ENCODE measurements at places on chromosomes 13 and 19.

- DNase-seq = no peak
Observed at GRCh38 chr19:14603990-14604387, 21.1 kb downstream of the CLEC17A start.

- DNase-seq = no peak
Observed at GRCh38 chr13:97026531-97027161, 32.4 kb upstream of the OXGR1 start.

DNA sequence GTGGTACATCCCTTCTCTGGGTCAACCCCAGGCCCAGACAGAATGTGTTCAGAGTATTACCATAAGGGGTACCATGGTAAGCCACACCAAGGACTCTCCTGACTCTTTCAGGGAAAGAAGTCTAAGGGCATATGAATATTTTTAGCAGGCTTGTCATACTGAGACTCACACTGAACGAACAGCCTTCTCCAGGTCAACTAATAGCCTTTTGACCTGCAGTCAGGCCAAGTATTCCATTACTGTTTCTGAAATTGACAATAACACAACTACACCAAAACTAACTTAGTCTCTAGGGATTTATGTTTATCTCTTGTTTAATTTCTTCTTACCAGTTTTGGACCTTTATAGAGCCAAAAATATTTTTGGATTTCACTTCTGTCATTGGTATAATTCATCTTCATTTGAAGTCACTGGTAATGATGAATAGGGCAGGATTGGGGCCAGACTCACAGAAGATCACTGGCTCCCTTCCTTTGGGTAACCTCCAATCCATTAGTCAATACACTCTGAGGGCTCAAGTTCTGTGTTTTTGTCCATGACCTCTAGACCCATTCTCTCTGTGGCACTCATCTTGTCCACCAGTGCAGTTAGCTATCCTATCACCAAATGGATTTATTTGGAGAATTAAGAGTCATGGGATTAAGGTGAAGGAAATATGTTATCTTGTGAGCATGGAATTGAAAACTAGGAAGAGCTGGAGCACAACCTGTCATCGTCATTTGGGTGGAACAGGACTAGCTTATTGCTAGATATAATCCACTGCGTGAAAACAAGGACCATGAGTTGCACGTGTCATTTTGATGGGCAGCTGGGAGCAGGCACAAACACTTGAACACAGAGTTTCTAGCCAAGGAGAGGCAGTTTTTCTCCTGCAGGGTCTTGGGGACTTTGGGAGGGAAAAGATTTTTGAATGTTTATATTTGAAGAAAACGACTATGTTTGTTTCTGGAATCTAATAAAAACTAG, 313.3 kb downstream of the DCLK1 start:
- peak; percentile 87 for DNase-seq

- DNase-seq = no peak
Observed at GRCh38 chr13:40485611-40486517, 180.6 kb downstream of the FOXO1 start.

- DNase-seq = no peak
Observed at GRCh38 chr13:34174671-34175145, 356.8 kb downstream of the RFC3 start.

DNA sequence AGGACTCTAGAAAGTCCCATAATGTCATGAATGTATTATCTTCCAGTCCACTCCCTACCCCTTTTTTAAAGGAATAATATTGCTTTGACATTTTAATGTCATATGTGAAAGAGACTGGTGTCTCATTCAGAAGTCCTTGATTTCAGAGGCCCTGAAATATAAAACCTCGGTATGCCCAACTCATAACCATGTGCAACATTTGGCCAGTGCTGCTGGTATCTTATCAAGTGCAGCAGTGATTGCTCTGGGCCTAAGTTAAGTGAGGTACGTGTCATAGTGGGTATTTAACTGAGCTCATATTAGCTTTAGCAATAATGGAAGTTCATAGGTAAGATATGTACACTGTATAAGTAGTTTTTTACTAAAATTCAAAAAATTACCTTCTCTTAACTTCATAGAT, 14.7 kb downstream of the TEX30 start:
- no peak for DNase-seq

- DNase-seq = no peak
Observed at GRCh38 chr19:31383553-31383952, 34.3 kb upstream of the TSHZ3 start.

GRCh38 chr13:112137144-112137543, 70.2 kb downstream of the SOX1 start:
- no peak for DNase-seq

- DNase-seq = no peak
Observed at GRCh38 chr13:53642306-53642705, 613.7 kb downstream of the OLFM4 start.

GRCh38 chr13:61531383-61532065, 115.9 kb upstream of the PCDH20 start:
- no peak for DNase-seq

DNA sequence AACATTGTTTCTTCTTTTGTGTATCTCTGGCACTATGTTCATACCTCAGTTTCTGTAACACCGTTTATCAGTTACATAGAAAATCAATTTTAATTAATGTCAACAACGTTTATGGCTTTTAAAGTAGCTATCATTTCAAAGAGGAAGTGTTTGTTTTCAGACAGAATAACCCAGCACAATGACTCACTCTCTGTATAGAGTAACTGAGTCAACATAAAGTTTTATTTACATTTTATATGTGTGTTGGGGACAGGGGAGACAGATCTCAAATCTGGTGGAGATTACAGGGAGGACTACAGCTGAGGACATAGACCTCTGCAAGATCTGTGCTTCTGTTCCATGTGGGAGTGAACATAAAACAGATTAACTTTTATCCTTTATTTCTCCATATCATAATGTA, 2590.1 kb downstream of the PCDH9 start:
- DNase-seq = no peak

GRCh38 chr13:75458696-75459422, 23.1 kb downstream of the TBC1D4 start:
- DNase-seq = peak; percentile 67

GRCh38 chr13:114020750-114021463, 47.0 kb upstream of the C13orf46 start:
- DNase-seq = no peak

DNA sequence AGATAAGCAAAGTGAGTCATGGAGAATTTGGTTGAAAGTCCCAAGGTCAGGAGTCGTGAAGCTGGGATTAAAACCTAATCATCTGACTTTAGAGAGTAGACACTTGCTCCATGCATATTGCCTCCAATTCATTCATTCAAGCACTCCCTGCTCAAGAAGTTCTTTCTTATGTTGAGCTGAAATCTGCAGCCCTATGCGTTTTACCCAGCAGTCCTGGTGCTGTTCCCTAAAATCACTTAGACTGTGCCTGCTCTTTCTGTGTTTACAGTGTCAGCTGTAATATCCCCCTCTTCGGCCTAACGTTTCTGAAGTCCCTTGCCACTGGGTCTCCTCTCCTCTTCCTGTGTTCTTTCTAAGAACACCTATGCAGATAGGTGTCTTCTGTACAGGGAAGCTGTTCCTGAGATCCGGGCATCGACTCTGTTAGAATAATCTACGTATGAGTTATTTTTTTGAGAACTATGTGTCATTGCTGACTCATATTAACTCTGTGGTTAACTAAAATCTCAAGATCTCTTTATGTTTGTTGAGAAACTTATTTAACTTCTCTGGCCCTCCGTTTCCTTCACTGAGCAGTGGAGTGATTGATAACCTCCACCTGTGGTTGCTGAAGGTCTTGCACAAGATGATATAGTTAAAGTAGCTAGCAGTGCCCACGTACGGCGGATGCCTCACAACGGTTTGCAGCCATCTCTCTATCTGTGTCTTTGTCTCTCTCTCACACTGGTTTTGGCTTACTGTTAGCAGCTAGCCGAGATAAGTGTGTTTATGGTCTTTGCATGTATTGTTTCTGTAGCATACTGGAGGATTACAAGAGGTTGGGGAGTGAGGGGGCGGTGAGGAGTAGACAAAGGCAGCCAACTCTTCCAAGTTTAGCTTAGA, 4.7 kb downstream of the ALOX5AP start:
- no peak for DNase-seq

- DNase-seq = no peak
Observed at GRCh38 chr19:47726467-47726866, 13.2 kb downstream of the EHD2 start.

DNA sequence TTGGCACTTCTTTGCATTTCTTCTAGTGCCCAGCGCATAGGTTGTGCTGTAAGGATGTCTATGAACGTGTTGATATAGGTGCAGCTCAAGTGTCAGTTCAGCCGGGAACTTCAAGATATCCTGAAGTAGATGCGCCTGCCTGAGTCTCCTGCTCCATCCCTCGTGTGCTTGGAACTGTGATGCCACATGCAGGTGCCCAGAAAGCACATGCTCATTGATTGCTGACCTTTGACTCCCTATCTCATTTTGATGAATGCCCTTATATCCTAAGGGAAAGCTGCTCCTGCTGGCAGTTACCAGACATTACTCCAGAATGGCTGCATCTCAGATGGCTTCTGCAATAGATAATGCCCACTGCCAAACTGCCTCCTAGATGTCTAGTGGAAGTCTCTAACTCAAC, 40.9 kb downstream of the CBY2 start:
- no peak for DNase-seq

GRCh38 chr19:17183858-17184321, 31.3 kb upstream of the USE1 start:
- no peak for DNase-seq

DNA sequence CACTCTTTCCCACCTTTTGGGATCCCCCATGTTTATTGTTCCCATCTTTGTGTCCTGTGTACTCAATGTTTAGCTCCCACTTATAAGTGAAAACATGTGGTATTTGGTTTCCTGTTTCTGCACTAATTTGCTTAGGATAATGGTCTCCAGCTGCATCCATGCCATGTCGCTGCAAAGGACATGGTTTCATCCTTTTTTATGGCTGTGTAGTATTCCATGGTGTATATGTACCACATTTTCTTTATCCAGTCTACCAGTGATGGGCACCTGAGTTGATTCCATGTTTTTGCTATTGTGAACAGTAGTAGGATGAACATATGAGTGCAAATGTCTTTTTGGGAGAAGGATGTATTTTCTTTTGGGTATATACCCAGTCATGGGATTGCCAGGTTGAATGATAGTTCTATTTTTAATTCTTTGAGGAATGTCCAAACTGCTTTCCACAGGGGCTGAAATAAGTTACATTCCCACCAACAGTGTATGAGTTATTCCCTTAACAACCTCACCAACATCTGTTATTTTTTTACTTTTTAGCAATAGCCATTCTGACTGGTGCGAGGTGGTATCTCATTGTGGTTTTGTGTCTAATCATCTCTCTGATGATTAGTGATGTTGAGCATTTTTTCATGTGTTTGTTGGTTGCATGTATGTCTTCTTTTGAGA, 55.7 kb upstream of the MEDAG start:
- DNase-seq = no peak

- no peak for DNase-seq
Observed at GRCh38 chr13:99507986-99508385, 6.7 kb downstream of the TM9SF2 start.

GRCh38 chr19:3984584-3984907, 717 bp downstream of the EEF2 start:
- no peak for DNase-seq

DNA sequence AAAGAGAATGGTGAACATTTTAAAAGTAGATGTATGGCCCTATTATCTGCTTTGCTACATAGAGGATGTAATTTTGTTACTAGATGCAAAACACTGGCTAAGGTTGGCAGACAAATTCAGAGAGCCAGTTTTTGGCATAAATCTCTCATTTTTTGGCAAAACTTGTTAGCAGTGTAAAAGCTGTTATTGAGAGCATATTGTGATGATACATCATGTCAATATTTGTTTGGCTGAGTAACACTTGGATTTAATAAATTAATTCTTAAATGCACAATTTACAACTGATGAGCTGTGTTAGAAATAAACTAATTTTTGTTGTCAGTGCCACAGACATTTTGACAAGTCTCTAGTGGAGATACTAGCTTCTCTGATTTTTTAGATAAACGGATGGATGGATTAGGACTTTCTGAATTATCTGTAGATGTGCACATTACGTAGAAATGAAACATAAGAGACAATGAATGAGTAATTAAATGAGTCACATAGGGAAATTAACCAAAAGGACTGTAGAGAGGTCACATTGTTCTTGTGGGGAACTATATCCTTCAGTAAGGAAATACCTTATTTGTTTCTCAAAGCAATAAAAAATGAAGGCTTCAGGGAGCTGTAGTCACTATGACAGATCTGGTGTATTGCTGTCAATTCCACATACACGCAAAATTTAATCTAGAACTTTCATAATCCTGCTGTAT, 17.4 kb downstream of the UFM1 start:
- no peak for DNase-seq

DNA sequence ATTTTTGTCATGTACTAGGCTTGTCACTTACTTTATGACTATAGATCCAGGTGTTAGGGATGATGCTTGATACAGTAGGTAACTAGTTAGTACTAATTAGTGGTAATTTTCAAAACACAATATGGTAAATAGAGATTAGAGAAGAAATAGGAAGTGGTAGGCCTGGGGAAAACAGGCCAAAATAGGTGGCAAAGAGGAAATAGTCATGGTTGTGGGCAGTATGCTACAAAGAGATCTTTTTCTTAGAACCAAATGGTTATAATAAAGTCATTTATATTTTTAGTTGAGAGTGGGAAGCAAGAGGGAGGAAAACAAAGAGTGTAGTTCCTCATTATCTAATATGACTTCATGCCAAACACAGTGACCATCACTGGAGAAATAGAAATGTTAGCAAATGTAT, 9.1 kb upstream of the VWA8 start:
- no peak for DNase-seq

GRCh38 chr19:49949742-49950589, 11.0 kb downstream of the SIGLEC11 start:
- no peak for DNase-seq

GRCh38 chr13:51222037-51222685, at the start of gene FAM124A:
Gene FAM124A, plus strand, starts transcription at chr13:51222398. Its CDS starts 104 bp downstream, at chr13:51222502.
- DNase-seq = no peak

- no peak for DNase-seq
Observed at GRCh38 chr13:99563404-99563803, 62.1 kb downstream of the TM9SF2 start.

GRCh38 chr13:49388091-49388635, 55.7 kb downstream of the CAB39L start:
- no peak for DNase-seq

GRCh38 chr13:34435338-34435737, 506.7 kb upstream of the NBEA start:
- no peak for DNase-seq

GRCh38 chr19:44050740-44051649, 841 bp upstream of the ZNF223 start:
- no peak for DNase-seq

GRCh38 chr13:31767175-31767900, 28.0 kb downstream of the RXFP2 start:
- no peak for DNase-seq

- DNase-seq = no peak
Observed at GRCh38 chr13:64248371-64249065, 2832.9 kb upstream of the PCDH20 start.

- DNase-seq = no peak
Observed at GRCh38 chr19:38006361-38007045, 99.5 kb downstream of the SIPA1L3 start.

- DNase-seq = peak; percentile 38
Observed at GRCh38 chr13:23086968-23087623, 93.7 kb upstream of the SGCG start.

- no peak for DNase-seq
Observed at GRCh38 chr19:29881386-29881785, 60.7 kb upstream of the URI1 start.

All from NCI-H524 treated with DMSO at 0.1 percent for 48 hours (cell line).